Karpas-422 (cell line): ENCODE measurements at places on chromosomes 16 and 17.

GRCh38 chr17:199191-199604 is 17.7 kb upstream of the DOC2B start:
- no peak for DNase-seq

- DNase-seq: peak; percentile 74
Measured at GRCh38 chr17:39926588-39927100, 757 bp downstream of the ORMDL3 start.

DNA sequence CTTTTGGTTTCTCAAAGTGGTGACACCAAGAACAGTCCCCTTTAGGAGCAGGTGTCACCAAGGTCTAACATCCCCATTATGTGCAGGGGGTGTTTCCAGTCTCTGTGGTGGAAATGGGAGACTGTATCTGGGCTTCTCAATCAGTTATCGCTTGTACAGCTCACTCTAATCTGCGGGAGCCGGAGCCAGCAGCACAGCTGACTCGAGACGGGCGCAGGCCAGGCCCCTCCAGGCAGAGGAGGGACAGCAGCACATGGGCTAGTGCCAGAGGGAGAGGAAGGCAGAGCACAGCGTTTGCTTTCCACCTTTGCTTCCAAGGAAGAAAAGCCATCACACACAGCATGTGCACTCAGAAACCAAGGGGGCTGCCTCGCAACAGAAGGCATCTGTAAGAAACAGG is 91.2 kb upstream of the CREBBP start:
- DNase-seq: no peak

DNA sequence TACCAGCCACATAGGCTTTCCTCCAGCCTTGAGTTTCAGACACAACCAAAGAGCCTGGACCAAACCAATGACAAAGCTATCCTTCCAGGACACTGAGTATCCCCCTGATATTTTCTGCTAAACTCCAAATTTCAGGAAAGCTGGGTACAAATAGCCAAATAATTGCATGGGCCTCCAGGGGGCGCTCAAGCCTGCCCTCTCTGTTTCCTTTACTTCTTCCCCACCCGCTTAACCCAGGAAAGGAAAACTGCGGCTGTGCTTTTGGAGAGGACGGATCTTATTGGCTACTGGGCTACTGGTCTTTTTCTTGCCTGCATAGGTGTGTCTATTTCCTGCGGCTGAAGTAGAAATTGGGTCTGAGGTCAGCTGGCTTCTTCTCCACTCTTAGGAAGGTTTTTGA is 30.1 kb downstream of the GNGT2 start:
- peak; percentile 83 for DNase-seq

DNA sequence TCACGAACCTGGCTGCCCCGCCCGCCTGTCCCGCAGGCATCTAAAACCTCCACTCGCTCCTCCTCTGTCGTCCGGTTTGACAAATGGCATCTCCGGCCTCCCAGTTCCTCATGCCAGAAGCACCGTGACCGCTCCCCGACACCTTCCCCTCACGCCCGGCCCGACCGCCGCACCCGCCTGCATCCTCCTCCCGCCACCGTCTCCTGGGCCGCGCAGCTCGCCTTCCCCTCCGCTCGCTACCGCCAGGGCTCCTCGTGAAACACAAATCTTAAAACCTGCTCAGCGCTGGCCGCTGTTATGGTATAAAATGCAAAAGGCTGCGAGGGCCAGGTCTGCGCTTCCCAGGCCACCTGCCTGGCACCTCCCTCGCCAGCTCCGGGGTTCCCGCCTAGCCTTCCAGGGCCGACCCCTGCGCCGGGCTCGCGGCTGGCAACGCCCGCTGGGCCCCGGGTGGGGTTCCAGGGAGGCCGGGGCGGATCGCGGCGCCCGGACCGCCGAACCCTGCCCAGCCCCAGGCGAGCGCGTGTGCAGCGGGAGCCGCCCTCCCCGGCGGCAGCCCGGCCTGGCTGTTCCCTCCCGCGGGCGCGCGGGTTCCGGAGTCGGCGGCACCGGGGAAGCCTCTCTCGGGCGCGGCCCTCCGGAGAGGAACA is 488 bp downstream of the SPSB3 start:
- DNase-seq: peak; percentile 78

- DNase-seq: no peak
Measured at GRCh38 chr17:38467491-38467890, 39.2 kb downstream of the ARHGAP23 start.

- peak; percentile 90 for DNase-seq
Measured at GRCh38 chr17:1720856-1721386, 3.6 kb upstream of the WDR81 start.

- DNase-seq: no peak
Measured at GRCh38 chr16:62665269-62665668, 629.0 kb upstream of the CDH8 start.

DNA sequence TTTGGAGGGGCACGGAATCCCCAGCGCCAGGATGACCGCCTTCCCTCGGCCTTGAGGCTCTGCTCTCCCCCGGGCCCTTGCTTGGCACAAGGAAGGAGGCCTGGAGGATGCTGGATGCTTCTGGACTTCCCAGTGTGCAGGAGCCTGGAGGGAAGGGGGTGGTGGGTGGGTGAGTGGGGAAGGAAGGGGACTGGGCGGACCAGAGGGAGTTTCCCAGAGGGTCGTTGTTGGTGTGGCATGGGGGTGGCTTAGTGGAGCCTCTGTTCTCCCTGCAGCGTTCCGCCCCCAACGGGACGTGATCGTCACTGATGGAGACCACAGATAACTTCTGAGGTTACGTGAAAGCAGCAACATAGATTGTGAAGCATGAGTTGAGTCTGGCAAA is 140.0 kb downstream of the IRF8 start:
- DNase-seq: no peak

DNA sequence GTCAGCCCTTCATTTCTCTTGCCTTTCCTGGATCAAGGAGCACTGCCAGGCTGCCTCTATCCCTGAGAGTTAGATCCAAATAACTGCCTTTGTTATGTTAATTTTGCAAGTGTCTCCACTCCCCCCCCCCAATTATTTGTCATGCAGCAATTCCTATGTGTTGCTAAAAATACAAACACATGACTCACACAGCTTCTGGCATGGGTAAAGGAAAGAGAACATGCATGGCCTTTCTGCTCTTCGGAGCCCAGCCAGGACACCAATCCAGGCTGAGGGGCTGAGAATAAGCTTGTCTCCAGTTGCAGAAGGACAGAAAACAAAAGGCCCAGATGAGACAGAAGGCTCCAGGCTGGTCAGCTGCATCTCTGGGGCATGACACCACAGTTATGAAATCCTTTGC is 148.0 kb upstream of the TNRC6C start:
- no peak for DNase-seq

DNA sequence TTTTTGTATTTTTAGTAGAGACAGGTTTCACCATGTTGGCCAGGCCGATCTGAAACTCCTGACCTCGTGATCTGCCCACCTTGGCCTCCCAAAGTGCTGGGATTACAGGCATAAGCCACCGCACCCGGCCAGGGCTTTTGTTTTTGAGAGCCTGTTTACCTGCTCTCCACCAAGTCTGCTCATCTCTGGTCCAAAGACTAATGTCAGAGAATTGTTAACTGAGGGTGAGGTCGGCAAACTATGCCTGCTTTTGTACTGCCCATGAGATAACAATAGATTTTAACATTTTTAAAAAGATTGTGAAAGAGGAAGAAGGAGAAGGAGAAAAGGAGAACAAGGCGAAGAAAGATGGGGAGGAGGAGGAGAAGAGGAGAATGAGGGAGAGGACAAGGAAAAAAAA is 26.0 kb downstream of the TMEM238L start:
- no peak for DNase-seq

- no peak for DNase-seq
Measured at GRCh38 chr17:40547079-40547784, 18.0 kb downstream of the CCR7 start.

DNA sequence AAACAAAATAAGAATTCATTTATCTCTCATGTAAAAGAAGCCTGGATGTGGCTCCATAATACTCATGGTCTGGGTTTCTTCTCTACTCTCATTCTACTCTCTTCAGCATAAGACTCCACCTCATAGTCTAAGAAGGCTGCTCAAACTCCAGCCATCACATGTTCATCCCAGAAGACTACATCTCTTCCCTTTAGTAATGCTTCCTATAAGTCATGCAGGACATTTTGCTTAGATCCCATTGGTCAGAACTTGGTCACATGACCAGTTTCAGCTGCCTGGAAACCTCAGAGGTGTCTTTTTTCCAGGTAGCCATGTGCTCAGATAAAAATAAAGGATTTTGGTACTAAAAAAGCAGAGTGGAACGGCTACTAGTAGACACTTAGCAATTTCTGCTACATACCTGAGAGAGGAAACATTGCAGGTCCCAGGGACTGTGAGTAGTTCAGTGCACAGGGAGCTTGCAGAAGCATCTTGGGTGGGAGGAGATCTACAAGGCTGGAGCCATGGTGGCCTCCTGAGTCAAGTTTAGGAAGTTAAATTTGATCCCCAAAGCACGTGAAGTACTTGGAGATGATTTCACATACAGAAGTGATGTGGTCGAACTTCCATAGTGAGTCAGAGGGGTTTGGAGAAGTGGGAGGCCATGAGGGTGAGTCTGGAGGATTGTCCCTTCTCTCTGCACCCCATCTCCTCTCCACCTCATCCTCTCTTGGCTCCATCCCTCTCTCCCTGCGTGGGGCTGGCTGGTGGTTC is 110.2 kb downstream of the CCDC182 start:
- no peak for DNase-seq

- DNase-seq: no peak
Measured at GRCh38 chr17:8326511-8327302, 12.9 kb upstream of the ODF4 start.

GRCh38 chr17:47188271-47188875 is 722 bp downstream of the CDC27 start:
- DNase-seq: peak; percentile 72

DNA sequence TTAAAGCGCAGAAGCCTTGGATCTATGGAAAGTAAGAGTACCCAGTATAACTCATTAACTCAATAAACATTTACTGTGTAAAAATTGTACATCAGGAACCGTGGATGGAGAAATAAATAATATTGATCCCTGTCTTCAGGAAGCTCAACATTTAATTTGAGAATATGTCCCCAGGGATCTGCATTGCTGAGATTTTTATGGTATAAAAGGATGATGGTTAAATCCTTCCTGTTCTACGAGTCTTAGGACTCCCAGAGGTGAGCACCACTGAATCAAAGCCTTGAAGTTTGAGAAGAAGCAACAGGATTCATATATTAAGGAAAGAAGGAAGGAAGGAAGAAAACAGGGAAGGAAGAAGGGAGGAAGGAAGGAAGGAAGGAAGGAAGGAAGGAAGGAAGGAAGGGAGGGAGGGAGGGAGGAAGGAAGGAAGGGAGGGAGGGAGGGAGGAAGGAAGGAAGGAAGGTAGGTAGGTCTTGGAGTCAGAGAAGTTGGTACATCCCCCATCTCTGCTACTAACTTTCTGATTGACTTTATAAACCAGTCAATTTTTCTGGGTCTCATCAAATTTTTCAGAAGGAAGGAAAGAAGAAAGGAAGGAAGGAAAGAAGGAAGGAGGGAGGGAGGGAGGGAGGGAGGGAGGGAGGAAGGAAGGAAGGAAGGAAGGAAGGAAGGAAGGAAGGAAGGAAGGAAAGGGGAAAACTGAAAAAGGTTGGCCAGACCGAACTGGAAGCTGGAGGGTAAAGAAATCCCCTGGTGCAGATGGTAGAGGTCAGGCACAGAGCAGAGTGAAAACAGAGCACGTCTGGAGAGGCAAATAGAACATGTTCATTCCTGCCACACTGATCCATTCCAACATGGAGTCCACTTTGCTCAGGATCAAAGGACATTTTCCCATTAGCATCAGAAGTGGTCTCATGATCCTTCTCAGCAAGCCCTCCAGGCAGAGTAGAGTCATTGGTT is 422.2 kb upstream of the CDH11 start:
- no peak for DNase-seq

DNA sequence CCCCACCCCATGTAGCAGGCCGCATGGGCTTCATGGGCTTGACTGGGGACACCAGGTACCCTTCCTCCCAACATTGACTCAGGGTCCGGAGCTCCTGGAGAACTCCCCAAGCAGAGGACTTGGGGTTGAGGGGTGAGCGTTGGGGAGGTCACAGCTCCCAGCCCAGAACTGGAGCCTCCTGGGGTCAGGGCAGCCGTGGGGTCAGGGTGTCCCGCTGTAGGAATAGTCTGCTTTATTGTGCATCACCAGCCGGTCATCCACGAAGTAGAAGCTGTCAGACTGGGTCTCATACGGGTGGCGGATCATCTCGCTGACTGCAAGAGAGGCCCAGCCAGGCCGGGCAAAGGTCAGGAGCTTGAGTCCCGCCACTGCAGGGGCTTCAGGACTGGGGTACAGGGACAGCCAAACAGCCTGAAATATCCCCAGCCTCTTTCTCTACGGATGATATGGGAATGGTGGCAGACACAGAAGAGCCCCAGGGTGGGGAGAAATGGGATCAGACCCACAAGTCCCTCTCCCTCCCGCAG is 5.3 kb downstream of the UNC119 start:
- DNase-seq: no peak

DNA sequence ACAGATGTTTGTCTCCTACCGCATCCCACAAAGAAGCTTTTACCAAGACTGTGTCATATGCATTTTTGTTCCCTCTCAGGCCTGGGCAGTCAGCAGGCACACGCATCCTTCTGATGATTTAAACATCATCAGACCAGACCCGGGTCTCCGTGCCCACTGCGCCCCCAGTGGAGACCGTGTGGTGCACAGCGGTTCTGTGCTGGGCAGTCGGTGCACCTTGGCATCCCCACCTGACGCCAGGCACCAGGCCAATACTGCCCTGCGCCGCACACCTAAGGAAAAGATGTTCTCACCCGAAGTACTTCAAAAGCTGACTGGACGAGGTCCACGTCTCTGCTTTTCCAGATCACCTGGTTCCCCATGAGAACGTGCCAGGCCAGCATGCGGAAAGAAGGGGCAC is 10.6 kb upstream of the PLD6 start:
- no peak for DNase-seq

DNA sequence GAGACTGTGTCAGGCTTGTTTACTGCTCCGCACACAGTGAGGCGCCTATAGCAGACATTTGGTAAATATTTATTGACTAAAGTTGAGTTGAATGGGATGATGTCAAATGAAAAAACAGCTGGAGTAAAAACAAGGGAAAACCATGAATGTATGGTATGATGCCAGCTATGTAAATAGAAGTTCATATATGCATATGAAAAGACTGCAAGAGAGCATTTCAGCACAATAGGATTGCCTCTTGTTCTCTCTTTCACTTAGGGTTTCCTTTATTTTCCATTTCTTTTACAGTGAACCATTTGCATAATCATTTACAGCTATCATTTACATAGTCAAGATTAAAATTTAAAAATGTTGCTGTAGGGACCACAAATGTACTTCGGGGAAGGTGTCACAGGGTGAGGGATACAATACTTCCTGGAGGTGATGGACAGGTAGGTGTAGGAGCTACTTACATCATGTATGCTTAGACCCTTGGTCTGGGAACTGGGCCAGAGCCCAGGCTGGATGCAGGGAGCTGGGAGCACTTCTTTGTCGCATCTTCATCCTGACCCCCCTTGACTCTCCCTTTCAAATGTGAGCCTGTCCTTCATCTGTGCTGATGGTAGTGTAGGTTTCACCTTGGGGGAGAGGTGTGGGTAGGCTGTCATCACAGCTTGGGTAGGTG is 113.3 kb downstream of the UTP18 start:
- DNase-seq: no peak

DNA sequence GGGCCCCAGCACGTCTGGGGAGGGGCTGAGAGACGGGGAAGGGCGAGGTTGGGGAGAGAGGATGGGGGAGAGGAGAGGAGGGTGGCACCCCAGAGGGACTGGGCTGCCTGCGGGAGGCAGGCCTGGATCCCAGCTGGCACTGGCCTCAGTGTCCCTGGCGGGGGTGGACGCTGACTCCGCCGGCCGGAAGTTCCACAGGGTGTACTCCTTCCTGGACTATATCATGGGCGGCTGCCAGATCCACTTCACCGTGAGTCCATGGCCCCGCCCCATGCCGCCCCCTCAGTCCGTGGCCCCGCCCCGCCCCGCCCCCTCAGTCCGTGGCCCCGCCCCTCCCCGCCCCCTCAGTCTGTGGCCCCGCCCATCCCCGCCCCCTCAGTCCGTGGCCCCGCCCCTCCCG is 11.3 kb downstream of the CPNE7 start:
- DNase-seq: no peak
